ENCODE measurements at places on chromosomes 3 and 15.

- no peak for DNase-seq
Measured at GRCh38 chr15:91891788-91892345, 38.4 kb downstream of the SLCO3A1 start.

GRCh38 chr3:75015280-75015679 is 400.8 kb upstream of the CNTN3 start:
- no peak for DNase-seq

DNA sequence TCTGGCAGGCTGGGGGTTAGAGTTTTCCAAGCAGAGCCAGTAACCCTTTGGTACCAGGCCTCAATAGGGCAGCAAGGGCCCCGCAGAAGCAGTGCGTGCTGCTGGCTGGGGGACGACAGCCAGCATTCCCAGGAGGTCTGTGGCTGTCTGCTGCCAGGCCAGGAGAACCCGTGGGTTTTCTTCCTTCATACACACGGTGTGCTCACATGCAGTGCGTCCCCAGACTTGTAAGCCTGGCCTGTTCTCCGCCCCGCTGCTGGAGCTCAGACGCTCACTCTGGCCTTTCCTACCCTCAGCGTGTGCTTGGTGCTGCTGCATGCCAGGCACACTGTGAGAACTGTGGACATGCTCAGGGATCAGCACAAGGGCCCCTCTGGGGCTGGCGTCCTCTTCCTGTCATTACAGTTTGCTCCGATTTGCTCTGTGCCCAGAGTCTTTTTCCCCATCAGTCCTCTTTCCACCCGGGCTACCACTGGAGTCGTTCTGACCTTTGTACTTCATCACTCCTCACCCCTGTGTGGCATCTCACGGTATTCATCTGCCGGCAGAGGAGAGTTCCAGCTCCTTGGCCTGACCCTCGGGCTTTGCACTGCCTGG is 149.5 kb downstream of the DNAJB8 start:
- no peak for DNase-seq

GRCh38 chr15:29890336-29891095 is 68.2 kb upstream of the TJP1 start:
- DNase-seq = no peak

DNA sequence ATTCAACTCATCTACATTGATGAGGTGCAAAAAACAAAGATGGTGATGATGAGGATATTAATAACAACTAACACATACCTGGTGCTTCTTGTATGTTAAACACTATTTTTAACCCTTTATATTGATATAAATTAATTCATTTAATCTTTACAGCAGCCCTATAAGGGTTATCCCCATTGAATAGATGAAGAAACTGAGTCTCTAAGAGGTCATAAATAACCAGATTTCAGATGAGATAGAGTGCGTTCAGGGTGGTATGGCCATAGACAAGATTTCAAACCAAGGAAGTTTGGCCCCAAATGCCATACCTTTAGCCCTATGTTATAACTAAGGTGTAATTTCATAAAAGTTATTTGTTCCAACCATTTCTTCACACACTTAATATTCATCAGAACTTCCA is 82.6 kb downstream of the CMSS1 start:
- no peak for DNase-seq

DNA sequence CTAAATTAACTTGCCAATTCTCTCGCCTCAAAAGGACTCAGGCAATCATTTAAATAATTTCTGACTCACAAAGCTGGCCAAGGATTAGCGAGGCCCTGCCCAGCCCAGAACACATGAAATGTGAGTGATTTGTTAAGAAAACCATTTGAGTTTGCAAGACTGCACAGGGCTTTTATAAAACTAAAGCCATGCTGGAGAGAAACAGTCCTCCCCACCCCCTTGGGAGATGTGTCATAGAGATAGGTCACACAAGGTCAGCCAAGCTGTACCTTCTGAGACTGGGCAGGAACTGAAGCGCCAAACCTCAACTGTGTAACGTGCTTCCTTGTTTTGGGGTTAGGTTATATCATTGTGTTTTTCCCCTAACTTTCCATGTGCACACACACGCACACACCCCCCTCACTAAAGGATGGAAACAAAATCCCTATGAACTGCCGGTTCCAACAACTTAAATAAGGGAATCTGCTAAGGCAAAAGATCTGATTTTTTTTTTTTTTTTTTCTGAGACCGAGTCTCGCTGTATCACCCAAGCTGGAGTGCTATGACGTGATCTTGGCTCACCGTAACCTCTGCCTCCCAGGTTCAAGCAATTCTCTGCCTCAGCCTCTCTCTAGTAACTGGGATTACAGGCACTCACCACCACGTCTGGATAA is 8.1 kb downstream of the SPATA12 start:
- no peak for DNase-seq

- DNase-seq = no peak
Measured at GRCh38 chr3:188796122-188796631, 375.6 kb upstream of the TPRG1 start.

DNA sequence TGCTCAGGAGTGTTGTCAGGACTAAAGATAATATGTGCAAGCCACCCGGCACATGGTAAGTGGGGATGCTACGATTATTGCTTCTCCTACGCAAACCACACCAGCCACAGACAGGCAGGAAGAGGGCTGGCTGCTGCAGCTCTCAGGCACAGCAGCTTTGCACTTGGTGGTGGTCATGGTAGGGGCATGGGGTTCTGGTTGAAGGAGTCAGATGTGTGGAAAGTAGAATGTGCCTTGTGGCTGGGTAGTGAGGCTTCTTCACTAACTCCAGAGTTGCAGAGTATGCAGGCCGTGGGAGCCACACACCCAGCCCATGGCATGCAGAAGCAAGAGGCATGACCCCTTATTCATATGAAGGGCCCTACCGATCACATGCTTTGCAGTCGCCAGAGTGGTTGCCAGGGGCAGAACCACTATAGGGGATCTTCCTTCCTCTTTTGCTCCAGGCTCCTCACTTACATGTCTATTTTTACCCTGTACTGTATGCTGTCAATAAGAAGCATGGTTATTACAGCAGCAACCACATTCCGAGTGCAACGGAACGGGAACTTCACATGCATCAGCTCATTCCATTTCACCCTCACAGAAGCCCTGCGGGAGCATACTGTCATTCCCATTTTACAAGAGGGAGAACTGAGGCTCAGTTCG is 59.2 kb upstream of the HERC1 start:
- DNase-seq = peak; percentile 68

- DNase-seq = no peak
Measured at GRCh38 chr15:87031540-87032230, 952.0 kb downstream of the AGBL1 start.

- no peak for DNase-seq
Measured at GRCh38 chr15:73464602-73465001, 21.6 kb downstream of the REC114 start.

GRCh38 chr3:114005481-114005880 is 50.8 kb downstream of the CCDC191 start:
- no peak for DNase-seq

DNA sequence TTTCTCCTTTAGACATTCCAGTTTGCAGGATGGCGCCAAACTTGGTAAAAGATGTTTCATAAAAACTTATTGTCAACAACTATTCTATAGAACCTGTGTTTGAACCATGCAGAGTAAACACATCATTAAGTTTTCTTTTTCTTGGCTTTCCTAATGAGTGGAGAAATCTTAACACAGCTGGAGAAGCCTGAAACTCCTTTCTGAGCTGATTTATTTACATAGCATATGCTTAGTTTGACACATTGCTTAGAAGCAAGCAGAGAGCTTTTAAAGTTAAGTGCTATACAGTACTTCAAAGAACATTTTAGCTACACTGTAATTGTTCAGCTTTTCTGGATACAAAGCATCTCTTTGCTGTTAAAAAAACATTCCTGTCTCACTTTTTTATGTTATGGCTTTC is 61.0 kb upstream of the PAQR5 start:
- DNase-seq = no peak

DNA sequence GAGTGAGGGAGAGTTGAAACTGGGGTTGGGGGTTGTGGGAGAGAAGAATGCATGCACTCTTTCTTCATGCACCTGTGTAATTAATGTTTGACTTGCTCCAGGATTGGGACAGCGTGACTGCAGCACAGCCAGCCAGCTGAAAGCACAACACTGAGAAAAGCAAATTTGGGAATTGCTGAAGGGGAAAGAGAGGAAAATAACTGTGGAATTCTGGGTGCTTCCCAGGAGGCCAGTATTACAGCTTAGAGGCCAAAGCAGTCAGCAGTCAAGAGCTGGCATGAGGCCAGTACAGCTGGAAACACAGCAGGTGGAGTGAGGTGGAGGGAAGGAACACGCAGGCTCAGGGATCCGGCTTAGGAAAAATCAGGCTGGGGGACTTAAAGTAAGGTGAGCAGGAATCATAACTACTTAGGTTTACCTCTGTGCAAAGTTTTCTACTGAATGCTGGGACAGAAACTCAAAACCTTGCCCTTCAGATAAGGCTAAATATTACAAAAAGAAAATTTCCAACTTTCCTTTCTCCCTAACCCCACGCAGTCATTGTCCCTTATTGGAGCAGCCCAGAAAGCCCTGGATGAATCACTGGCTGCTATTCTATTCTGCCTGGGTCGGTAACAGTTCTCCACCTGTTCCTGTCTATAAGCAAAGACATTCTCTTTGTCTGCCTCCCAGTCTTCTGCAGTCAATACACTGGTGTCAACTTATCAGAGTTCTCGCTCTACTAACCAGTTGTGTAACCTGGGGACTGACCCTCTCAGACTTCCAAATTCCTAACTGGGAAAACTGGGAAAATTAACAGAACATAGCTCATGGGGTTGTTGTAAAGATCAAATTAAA is 167.2 kb downstream of the MAGI1 start:
- DNase-seq = no peak

- no peak for DNase-seq
Measured at GRCh38 chr3:156010829-156011228, 109.5 kb upstream of the KCNAB1 start.

GRCh38 chr3:43190670-43191069 is 84.8 kb upstream of the POMGNT2 start:
- no peak for DNase-seq

DNA sequence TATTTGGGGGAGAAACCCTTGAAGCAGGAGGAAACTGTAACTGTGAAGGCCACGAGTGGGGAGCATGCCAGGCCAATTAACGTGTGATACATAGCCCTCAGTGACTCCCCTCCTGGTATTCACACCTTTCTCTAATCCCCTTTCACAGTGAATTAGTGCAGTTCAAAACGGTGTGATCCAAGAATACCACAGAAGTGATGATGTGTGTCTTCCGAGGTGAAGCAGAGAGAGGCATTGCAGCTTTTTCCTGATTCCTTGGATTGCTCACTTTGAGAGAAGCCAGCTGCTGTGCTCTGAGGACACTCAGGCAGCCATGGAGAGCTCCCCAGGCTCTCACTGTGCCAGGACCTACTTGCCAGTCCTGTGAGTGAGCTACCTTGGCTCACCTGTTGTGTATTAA is 17.3 kb downstream of the NIPA2 start:
- no peak for DNase-seq

- no peak for DNase-seq
Measured at GRCh38 chr3:136979204-136979603, 21.4 kb downstream of the IL20RB start.

- DNase-seq = no peak
Measured at GRCh38 chr3:25437953-25438352, 9.9 kb downstream of the RARB start.

GRCh38 chr3:159238646-159239045 is 436.8 kb downstream of the MFSD1 start:
- DNase-seq = no peak

GRCh38 chr3:148223266-148223665 is 474.4 kb upstream of the AGTR1 start:
- DNase-seq = no peak

GRCh38 chr3:65677486-65678010 is 361.2 kb downstream of the MAGI1 start:
- DNase-seq = no peak

- no peak for DNase-seq
Measured at GRCh38 chr3:184597829-184598573, 36.4 kb downstream of the EPHB3 start.

- DNase-seq = no peak
Measured at GRCh38 chr3:31775383-31775782, 205.7 kb downstream of the OSBPL10 start.

DNA sequence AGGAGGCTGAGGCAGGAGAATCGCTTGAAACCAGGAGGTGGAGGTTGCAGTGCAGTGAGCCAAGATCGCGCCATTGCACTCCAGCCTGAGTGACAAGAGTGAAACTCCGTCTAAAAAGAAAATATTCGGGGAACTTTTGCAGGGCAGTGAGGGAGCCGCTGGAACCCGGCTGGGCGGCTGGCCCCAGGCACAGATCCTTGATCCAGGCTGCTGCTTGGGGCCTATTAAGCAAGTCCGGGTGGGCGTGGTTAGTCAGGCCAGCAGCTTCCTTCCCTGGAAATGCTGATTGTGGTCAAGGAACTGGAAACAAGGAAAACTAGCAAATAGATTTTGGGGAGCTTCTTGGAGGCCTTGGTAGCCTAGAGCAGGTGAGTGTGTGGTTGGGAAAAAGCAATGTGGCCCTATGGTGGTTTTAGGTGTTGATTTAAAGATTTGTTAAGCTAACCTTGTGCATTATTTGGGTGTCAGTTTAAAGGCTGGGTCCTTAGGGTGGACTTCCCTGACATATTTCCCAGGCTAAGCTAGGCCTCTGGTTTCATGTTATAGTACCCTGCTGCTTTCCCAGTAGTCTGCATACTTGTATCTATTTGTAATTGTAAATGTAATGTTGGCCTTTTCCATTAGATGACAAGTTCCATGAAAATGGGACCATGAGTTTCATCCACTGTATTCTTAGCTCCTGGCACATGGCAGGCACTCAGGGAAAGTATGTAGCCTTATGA is 17.7 kb upstream of the SNX22 start:
- no peak for DNase-seq

DNA sequence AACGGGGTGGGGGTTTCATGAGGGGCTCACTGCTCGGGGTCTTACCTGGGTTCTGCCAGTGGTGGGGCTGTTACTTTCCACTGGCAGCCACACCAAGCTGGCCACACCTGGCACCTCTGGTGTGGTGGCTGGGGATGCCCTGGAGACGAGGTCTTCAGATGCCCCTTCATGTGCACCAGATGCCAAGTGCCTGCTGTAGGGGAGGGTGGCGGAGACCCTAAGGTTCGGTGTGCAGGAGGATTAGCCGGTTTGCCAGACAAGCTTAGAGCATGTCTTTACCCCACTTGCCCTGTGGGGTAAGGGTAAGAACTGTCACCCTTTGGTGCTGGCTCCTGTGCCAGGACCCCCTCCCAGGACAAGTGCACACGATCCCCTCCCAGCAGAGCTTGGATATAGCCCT is 188.3 kb downstream of the TJP1 start:
- no peak for DNase-seq

GRCh38 chr15:80090879-80091503 is 31.5 kb downstream of the ZFAND6 start:
- no peak for DNase-seq

Measured in stimulated activated CD4-positive, alpha-beta T cell treated with anti-CD3 and anti-CD28 coated beads, Interleukin-15, amount 100 ng/mL, for 48 hours (primary cell).